Stimulated activated CD4-positive, alpha-beta T cell treated with anti-CD3 and anti-CD28 coated beads, Interleukin-15, amount 100 ng/mL, for 1 hour (primary cell): ENCODE measurements at places on chromosomes 3 and 15.

DNA sequence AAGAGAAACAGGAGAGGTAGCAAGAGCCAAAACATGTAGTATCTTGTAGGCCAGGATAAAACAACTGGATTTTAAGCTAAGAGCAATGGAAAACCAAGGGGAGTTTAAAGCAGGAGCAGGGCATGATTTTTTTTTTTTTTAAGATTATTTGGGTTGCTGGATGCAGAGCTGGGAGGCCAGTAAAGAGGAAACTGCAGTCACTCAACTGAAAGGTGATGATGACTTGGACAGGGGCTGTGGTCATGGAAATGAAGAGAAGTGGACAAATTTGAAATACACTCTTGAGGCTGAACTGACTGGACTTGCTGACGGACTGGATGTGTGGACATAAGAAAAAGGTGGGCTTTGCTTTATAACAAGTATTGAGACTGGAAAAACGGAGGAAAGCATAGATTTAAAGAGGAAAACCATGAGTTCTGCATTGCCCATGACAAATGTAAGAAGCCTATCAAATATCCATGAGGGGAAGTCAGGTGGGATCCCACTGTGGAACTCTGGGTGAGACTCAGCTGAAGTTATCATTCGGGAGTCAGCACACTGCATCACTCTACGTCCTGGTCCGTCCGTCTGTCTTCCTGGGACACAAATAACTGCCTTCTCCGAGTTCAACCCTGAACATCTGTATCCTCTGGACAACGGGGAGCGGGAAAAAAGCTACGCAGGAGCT, 688 bp downstream of the XPC start:
- no peak for DNase-seq

- peak; percentile 37 for DNase-seq
Observed at GRCh38 chr3:120348065-120348990, 826 bp downstream of the LRRC58 start.

- no peak for DNase-seq
Observed at GRCh38 chr3:45178183-45179023, 32.2 kb upstream of the CDCP1 start.

DNA sequence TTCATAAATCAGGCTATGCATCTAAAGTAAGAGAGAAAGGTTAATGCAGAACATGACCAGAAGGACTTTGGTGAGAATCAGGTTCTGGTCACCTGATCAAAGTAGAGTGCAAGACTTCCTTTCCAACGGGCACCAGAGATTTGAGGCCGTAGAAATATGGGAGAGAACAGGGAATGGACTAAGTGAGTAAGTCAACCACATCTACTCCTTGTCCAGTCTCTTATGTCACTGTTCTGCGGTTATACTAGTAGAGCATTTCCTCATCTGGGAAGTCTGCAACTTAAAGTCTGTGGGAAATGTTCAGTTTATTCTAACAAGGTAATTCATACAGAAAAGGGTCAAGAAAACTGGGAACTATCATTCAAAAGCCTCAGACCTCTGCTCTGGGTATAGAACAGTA, 232.8 kb downstream of the CPNE4 start:
- no peak for DNase-seq

DNA sequence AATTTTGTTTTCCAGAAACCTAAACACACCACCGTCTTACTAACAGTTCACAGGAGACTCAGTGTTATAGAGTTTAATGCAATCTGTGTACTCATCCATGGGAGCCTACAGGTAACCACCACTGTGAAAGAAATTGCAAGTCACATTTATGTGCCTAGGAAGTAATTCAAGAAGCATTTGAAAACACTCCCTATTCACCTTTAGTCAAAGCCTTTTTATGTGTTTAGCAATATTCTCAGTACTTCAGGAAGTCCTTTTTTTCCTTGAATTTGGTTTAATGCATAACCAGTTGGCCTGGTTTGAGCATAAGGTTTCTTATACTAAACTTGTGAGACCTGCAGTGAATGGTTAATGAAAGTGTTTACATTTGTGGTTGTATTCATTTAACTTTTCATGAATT, 346.1 kb downstream of the CHST2 start:
- DNase-seq = no peak

- no peak for DNase-seq
Observed at GRCh38 chr15:90560229-90560776, 30.6 kb downstream of the CRTC3 start.

- no peak for DNase-seq
Observed at GRCh38 chr3:8761866-8762265, 7.5 kb downstream of the OXTR start.

DNA sequence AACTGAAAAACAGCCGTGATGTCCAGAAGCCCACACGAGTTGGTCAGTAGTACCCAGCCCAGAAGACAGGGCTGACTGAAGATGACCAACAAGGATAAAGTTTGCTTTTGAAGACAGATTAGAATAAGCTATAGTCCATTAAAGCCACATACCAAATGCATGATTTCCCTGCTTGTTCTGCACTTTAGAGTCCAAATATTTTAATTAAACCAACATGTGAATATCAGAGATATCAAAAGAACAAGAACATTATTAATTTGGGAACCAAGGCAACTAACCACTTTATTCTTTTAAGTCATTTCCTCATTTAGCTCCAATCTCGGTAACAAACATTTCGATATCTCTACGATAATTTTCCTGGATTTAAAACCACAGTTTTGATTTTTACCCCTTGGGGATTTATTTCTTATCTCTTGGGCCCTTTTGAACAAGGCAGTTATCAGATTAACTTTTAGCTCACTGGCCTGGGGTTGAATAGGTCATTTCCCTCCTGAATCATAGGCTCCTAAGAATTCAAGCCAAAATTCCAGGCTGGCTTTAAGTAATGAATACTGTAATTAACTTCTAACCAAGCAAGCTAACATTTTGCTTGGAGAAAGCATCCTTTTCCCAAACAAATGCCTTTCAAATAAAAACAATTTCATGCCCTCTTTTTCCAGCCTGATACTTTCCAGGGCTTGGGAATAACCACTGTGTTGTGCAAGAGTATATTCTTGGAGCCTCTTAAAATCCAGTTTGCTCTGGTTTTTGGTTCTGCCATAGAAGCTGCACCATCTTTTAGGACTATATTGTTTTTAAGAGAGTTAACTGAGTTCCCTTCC, 102.9 kb upstream of the NR2E3 start:
- DNase-seq = no peak

- no peak for DNase-seq
Observed at GRCh38 chr3:11077466-11077865, 76.8 kb upstream of the HRH1 start.

DNA sequence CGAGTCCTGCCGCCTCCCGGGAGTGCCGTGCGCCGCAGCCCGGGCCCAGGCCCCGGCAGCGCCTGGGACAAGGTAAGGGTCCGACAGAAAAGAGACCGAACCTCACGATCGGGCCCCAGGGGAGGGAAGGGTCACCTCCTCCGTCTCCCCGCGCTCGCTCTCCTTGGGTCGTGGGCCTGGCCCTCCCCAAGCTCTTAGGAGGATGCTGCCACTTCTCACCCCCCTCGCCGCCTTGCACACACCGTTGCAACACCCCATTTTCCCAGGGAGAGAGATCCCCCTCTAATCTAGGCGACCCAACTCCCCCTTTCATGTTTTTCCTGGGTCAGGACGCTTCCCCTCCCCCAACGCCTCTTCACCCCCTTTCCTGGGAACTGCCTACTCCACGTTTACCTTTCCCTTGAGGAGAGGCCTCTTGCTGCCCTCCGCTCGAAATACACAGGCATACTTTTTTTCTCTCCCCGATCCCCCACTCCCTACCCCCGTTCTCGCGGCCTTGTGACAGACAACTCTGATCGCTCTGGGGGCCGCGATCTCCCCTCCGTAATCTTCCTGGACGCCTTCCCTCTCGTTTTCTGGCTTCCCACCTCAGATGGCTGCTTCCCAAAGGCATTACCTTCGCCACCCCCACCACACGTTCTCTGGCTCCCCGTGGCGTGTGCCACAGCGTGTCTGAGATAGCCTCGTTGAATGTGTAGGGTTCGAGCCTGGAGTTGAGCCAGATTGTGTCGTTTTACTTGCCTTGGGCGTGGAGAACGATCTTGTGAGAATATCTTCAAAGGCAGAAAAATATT, 688 bp downstream of the SETD5 start:
- peak; percentile 27 for DNase-seq

GRCh38 chr15:39554746-39555387, 26.0 kb upstream of the THBS1 start:
- no peak for DNase-seq

GRCh38 chr15:29003191-29003839, 117.5 kb downstream of the APBA2 start:
- DNase-seq = no peak

DNA sequence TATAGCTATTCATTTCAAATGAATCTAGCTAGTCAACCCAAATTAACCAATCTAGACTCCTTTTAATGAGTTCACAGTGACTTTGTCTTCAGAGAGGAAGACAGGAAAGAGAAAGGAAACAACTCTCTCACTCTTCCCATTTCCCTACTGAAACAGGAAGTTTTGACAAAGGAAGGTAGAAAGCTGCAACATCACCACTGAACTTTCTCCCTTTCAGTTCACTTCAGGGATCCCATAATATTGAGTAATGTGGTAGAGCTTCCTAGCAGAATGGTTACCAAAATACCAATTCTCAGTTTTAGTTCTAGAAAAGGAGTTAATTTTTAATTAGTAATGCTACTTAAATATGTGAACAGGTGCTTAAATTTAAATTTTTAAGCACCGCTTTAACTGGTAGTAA, 7.5 kb downstream of the VPS13C start:
- DNase-seq = no peak

- DNase-seq = no peak
Observed at GRCh38 chr3:137024348-137024747, 66.6 kb downstream of the IL20RB start.

DNA sequence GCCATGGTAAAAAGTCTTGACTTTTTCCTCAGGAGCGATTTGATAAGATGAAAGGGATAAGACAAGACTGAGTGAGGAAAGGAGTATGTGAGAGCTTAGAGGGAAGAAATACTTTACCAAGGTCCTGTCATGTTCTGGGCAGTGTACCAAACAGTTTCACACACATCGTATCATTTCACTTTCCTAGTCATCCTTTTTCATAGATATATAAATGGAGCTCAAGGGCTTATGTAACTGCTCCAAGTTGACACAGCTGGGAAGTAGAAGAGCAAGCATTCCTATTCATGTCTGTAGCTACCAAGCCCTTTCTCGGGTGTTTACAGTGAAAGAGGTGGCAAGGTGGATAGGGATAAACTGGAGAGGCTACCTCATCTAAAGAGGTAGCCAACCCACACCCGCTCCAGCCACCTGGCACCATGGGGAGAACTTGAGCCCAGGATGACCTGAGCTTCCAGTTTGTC, 57.4 kb downstream of the MRPS25 start:
- no peak for DNase-seq

GRCh38 chr3:189981668-189982067, 139.0 kb downstream of the P3H2 start:
- DNase-seq = no peak
